ENCODE measurements at places on chromosomes 2 and 18.

DNA sequence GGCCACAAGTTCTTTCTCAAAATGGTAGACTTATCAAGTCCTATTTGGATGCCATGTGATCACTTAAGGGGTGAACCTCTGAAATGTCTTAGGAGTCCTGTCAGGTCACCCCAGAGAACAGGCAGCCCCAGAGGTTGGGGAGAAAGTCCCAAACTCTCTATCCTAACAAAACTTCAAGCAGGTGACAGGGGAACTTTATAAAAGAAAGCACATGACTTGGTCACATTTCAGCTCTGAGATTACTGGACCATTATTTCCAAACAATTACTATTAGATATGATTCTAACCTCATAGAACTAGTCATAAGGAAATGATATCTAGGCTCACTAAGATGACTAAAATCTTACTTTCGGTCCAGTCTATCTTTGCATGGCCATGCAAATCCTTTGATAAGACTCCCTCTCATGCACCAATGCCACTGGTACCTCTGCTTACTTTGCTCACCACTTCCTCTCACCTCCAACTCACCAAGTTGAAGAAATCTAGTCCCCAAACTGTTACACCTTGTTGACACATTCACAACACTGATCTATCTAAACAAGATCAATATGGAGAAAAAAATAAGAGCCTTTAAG is 107.0 kb downstream of the GALNT14 start:
- no peak for DNase-seq

GRCh38 chr2:214069254-214069653 is 341.6 kb upstream of the VWC2L start:
- DNase-seq, result no peak

GRCh38 chr2:168895771-168896170 is 5.3 kb upstream of the G6PC2 start:
- DNase-seq, result no peak

DNA sequence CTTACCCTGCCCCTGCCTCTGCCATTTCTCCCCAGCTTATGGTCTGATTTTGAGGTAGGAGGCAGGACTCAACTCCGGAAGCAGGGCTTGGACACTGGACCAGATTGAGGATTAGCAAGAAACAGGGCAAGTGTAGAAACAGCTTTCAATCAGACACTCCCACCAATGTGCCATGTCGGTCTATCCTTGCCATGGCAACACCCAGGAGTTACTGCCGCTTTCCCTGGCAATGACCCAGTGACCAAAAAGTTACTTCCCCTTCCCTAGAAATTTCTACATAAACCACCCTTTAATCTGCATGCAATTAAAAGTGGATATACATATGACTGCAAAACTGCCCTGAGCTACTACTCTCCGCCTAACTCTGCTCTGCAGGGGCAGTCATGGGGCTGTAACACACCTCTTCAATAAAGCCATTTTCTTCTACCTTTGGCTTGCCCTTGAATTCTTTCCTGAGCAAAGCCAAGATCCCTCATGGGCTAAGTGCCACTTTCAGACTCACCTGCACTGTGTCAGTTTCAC is 156.7 kb downstream of the LPIN1 start:
- DNase-seq, result no peak

DNA sequence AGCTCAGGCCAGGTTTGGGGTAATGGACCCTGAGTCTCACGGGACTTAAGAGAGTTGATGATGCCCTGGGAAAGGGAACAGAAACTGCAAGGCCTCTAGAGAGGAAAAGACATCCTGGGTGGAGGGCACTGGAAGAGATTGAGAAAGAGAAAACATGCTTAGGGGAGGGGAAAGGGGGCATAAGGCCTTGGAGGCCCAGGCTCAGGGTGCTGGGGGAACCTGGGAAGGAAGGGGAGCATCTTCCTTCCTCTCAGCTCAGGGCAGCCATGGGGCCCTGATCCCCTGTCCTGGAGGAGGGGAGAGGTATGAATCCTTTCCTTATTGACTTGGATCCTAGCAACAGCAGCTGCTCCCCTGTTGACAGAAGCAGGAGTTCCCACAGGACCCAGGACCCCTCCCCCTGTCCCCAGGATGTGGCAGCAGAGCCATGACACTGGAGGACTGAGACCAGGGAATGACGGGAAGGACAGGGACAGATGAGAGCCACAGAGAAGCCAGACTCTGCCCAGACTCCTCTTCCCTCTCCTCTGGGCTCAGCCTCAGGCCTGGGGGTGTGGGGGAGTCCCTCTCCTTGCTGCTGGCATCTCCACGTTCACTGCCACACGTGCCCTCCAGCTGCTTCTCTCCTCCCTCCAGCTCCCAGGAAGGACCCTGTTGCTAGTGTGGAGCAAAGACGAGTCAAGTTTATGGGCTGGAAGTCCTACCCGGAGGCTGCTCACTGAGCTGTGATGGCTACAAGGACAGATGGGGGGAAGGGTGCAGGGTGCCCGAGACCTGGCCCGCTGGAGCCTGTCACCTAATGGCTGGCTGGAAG is 815 bp downstream of the GPBAR1 start:
- no peak for DNase-seq

DNA sequence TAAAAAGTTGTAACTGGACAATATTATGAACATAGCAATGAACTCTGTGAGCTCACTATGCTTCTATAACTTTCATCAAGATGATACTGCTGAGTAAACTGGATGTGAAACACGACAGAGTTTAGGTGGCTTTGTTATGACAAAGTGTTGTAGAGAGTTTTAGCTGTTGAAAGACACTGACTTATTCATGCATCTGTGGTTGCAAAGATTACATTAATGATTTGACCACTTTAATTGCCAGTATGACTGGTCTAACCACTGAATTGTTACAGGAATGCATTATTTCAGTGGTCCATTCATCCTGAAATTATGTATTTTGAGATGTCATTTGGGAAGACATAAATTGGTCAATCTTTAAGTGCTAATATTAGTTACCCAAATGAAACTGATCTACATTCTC is 117.9 kb downstream of the SPHKAP start:
- no peak for DNase-seq

DNA sequence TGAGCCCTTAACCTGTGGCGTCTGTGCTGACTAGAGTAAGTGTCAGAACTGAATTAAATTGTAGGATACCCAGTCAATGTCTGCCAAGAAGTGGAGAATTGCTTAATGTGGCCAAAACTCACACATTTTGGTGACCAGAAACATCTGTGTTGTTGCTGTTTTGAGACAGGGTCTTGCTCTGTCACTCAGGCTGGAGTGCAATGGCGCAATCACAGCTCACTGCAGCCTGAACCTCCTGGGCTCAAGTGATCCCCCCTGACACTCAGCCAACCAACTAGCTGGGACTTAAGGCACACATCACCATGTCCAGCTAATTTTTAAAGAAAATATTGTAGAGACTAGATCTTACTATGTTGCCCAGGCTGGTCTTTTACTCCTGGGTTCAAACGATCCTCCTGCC is 34.4 kb upstream of the RTN4 start:
- no peak for DNase-seq

DNA sequence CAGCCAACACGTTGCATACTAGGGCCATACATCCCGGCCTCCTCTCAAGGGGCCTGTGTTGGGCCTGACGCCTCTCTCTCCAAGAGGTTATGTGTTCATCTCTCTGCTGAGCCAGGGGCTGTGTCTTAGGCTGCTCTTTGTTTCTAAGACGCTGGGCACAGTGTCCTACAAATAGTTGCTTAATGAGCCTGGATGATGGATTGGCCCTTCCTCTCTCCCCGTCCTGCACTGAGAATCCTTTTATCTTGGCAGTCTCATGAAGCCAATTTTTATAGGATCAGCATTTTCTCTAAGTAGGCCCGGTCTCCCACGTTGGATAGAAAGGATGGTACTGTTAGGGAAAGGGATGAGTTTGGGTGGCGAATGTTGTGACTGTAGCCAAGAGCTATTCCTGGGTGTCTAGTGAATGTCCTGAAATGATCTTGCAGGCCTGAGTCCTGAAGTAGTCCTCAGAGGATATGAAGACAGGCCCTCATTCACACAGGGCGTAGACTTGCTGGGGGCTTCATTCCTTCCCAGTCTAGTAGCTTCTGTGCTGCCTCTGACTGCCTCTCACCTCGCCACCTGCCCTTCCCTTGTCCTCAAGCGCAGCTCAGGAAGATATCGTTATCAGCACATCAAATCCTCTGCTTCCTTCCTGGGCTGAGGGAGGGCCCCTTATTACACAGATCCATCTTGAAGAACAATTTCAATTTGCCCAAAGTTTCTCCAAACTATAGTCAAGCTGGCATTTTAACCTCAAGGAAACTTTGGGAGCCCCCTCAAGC is 8.8 kb downstream of the LBH start:
- no peak for DNase-seq

- DNase-seq, result no peak
Observed at GRCh38 chr2:2642906-2643890, 312.1 kb upstream of the MYT1L start.

GRCh38 chr18:45044787-45045186 is 364.1 kb downstream of the SETBP1 start:
- no peak for DNase-seq

DNA sequence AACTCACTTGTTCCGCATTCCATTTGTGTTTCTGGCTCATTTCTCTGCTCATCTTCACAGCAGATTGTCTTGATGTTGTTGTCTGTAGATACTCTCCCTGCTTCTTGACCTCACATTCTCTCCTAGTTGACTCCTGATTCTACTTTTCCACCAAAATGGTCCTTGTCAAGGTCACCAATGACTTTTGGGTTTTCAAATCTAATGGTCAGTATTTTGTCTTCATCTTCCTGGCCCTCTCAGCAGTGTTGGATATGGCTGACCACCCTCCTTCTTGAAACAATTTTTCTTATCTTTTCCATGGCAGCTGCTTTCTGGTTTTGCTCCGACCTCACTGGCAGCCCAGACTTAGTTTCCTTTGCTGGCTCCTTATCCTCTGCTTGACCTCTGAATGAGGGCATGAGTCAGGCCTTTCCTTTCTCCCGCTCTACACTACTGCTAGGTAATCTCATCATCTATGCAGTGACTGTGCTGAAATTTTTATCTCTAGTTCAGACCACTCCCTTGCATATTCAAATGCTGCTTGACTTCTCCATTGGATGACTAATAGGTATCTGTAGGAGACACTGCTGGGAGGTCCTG is 386.6 kb upstream of the SPRED2 start:
- DNase-seq, result no peak

GRCh38 chr2:230944123-230944653 is 19.1 kb upstream of the GPR55 start:
- DNase-seq, result peak; percentile 45

DNA sequence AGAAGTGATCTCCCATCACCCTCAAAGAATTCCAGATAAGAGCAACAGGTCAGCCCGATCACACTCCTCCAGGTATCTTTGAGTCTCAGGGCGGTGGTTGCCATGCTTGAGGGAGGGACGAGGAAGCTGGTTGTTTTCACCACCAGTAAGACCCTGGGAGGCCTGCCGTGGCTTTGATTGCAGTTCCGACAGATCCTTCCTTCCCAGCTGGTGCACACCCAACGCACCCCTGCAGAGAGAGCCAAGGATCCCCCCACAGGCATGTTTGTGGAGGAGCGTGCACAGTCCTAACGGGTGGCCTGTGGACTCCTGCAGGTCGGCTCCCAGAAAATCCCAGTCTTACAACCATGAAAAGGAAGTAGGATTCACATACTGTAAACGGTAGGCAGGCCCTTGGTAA is 13.8 kb upstream of the ZNF236 start:
- DNase-seq, result no peak

DNA sequence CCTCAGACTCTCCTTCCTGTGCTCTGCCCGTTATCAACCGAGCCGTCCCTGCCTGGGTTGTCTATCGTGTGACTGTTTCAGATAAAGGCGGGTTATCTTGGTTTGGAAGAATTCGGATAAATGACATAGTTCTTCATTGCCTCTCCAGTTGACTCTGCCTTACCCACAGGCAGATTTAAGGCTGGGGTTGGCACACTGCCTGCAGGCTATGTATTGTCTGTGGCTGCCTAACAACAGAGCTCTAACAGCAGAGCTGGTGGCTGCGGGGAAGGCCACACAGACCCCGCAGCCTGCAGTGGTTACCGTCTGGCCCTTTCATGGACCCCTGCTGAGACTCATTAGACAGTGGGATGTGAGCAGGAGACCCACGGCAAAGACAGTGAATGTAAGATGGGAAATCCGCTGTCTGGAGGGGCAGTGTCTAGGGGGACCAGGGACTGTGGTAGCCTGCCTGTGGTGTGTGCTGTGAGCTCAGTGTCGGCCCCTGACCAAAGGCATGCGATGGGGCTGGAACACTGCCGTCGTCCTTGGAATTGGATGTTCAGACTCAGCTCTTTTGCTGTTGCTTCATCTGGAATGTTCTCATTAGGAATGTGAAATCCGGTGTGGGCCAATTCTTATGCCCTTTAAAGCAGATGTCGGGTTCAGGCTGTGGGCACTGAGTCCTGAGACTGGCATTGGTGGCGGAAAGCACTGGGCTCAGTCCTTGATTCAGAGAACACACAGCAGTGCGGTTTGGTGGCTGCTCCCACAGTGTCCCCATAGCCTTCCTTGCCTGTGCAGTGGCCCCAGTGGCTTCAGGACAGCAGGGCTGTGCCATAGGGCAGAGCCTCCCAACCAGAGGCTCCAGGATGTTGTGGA is 44.5 kb downstream of the SH3RF3 start:
- no peak for DNase-seq

GRCh38 chr2:38421274-38422056 is 44.4 kb upstream of the ATL2 start:
- DNase-seq, result no peak

GRCh38 chr2:96856776-96857666 is 795 bp downstream of the ANKRD39 start:
- DNase-seq, result no peak

DNA sequence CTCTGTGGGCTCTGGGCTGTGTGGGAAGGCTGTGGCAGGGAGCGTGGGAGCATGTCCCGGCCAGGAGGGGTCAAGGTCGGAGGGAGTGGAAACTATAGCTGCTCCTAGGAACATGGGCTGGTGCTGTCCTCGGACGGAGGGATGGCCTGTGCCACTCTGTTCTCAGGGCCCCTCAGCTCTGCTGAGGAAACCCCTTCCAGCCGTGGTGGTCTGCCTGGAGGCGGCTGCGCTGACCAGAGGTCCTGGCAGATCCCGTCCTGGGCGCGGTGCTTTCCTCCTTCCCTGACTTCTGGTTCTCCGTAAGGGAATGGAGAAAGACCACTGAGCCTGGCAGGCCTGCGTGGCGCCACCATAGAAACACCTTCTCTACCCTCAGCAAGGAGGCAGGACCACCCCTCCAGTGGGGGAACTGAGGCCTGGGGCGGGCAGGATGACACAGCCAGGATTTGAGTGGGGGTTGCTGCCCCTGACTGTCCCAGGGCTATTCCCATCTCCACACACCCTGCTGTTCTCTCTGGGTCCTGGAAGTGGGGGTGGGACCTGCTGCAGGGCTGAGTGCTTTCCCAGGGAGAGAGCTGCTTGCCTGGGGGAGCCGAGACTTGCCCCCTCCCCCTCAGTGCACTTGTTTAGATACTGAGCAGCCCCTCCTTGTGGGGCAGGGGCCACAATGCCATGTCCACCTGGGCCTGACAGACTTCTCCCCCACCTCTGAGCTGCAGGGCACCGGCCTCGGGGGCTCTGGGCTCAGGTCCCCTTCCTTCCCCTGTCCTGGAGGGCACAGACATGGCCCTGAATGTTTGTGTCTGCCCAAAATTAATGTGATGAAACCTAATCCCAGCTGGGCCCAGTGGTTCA is 301.0 kb upstream of the HS6ST1 start:
- DNase-seq, result no peak

- DNase-seq, result no peak
Observed at GRCh38 chr2:152492911-152493310, 157.9 kb downstream of the FMNL2 start.

GRCh38 chr2:172704072-172704936 is 31.3 kb upstream of the RAPGEF4 start:
- DNase-seq, result no peak

GRCh38 chr18:59606193-59607077 is 90.8 kb downstream of the CCBE1 start:
- DNase-seq, result no peak

Data from activated CD4-positive, alpha-beta T cell treated with anti-CD3 and anti-CD28 coated beads, Interleukin-2, amount 50 U/mL, for 24 hours (primary cell).